NK-92 treated with Interleukin-12 subunit alpha and Interleukin-12 subunit beta, amount 100 ng/mL, for 24 hours (cell line): ENCODE measurements at places on chromosomes 2 and 18.

- no peak for DNase-seq
Measured at GRCh38 chr2:60317844-60318243, 235.6 kb downstream of the BCL11A start.

- DNase-seq, result no peak
Measured at GRCh38 chr2:23065210-23065609, 319.8 kb upstream of the KLHL29 start.

DNA sequence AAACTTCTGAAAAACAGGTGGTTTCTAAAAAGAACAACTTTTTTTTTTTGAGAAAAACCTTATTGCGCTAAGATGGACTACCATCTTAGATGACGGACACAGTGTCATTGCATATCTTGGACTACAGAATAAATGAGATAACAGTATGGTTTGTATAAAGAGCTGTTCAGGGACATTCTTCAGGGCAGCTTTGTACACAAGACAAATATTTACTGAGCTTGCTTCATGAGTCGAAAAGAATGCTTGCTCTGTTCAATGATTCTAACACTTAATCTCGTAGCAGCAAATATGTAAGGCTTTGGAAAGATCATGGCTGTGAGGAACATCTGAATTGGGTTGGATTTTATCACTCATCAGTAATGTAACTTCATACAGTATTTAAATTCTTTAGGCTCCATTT is 282.5 kb upstream of the CWC22 start:
- no peak for DNase-seq

GRCh38 chr2:80326214-80326613 is 21.7 kb upstream of the LRRTM1 start:
- DNase-seq, result no peak

- no peak for DNase-seq
Measured at GRCh38 chr18:36186461-36187192, 670 bp upstream of the MOCOS start.

DNA sequence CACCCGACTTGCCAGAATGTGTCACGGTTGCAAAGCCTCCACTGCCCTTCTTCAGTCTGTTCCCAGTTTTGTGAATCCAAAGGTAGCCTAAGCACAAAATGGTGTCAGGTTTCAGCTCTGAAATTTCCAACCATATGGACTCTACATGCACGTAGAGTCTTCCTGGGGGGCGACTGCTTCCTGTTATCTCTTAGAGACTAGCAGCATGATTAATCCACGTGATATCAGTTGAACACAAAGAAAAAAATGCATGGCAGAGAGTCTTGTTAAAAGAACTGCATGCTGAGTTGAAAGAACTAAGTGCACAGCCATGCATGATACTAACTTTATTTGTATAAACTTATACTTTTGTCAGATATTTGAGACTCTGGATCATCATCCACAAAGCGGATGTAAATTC is 404.4 kb downstream of the SOCS6 start:
- DNase-seq, result no peak
